ENCODE measurements at places on chromosomes 1 and 21.

DNA sequence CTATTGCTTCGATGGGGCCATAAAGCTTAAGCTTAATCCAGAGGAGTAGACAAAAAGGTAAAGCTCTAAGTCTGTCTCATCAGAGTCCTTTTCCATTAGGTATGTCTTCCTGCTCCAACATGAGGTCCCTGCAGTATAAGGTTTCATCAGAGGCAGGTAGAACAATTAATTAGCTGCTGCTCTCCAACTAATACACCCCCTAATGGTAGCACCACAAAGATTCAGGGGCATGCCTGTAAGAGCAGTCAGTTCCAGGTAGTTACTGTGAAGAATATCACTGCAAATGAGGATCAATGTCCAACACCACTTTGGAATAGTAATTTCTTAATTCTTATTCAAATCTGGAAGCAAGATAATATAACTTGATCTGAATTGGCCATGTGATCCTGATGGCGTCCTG is 160.3 kb upstream of the ESRRG start:
- H3K4me1 ChIP-seq: no peaks in the 10 kb centered on the region
- H3K27me3 ChIP-seq: no peaks in the 10 kb centered on the region
- no peak for DNase-seq

- no peak overlapping the region for H3K4me3 ChIP-seq
- no peak overlapping the region for H3K27ac ChIP-seq
- DNase-seq: no peak
- H3K4me1 ChIP-seq: peaks cover 7% of the 10 kb centered on the region
Measured at GRCh38 chr1:202812176-202813026, 1.6 kb downstream of the PCAT6 start.

DNA sequence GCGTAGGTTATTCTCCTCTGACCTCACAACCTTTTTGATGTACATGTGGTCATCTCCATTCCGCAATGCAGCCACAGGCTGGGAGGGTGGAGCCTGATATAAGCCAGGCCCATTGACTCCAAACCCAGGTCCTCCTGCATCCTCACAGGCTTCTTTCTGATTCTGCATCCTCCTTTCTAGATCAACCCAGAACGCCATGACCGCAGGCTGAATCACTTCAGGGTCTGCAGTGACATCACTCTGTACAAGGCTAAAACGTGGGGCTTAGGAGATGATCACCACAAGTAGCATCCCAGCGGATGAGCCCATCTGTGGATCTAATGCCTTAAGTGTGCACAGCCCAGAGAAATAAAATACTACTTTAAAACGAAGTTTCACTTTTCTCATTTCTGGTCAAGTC is 16.1 kb downstream of the EBNA1BP2 start:
- H3K27ac ChIP-seq: no peak overlapping the region
- H3K27me3 ChIP-seq: no peaks in the 10 kb centered on the region
- DNase-seq: no peak
- no peaks in the 10 kb centered on the region for H3K4me1 ChIP-seq

GRCh38 chr1:92857817-92858216 is 26.0 kb downstream of the RPL5 start:
- no peak overlapping the region for H3K27ac ChIP-seq
- no peaks in the 10 kb centered on the region for H3K4me1 ChIP-seq

DNA sequence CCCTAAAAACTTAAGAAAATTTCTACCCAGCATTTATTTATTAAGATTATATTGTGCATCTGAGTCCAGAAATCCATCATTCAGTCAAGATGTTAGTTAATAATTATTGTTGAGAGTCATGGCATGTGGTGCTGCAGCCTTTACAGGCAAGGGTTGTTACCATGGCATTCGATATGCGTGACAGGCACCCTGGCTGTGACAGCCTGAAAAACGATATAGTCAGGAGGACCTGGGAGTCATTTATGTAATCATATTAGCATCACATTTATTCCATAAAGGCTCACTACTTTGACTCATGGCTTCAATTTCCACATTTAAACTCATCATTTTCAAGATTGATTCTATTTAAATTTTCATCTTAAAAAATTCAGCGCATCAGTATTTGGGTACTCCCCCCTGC is 68.0 kb downstream of the CACHD1 start:
- H3K27me3 ChIP-seq: no peaks in the 10 kb centered on the region
- peaks cover 16% of the 10 kb centered on the region for H3K4me1 ChIP-seq
- H3K36me3 ChIP-seq: no peaks in the 10 kb centered on the region
- DNase-seq: no peak
